ENCODE measurements at places on chromosomes 12 and 14.

DNA sequence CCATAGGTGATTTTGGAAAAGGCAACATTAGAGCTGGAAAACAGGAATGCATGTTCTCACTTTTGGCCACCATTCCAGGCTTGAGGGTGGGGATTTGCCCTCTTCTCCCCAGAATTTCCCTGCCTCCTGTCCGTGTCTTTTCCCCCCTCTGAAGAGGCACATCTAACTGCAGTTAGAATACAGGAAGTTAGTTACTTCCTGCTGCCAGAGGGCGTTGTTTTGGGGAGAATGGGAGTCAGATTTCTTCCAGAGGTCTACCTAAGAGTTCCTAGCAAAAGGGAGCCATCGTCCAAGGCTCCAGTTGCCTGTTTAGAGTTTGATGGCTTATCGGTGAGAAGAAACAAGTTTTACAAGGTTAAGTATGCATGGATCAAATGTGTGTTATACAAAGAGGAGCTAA is 112.8 kb upstream of the IGF1 start:
- no peak for DNase-seq

DNA sequence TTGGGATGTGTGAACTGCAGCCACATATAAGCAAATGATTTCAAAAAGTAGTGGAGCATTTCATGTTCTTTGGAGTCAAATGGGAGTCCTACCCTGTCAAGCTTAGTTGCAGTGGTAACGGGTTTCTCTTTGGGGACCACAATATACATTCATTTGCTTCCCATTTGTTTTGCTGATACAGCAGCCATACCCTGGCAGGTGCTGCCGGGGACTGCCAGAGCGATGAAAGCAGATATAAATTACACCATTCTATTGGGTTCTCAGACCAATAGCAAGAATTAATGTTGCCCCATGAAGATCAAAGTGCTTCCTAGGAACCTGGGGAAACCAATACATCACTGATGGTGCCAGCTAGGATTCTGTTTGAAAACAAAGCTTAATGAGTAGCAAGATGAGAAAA is 1621.5 kb upstream of the FLRT2 start:
- DNase-seq = no peak

DNA sequence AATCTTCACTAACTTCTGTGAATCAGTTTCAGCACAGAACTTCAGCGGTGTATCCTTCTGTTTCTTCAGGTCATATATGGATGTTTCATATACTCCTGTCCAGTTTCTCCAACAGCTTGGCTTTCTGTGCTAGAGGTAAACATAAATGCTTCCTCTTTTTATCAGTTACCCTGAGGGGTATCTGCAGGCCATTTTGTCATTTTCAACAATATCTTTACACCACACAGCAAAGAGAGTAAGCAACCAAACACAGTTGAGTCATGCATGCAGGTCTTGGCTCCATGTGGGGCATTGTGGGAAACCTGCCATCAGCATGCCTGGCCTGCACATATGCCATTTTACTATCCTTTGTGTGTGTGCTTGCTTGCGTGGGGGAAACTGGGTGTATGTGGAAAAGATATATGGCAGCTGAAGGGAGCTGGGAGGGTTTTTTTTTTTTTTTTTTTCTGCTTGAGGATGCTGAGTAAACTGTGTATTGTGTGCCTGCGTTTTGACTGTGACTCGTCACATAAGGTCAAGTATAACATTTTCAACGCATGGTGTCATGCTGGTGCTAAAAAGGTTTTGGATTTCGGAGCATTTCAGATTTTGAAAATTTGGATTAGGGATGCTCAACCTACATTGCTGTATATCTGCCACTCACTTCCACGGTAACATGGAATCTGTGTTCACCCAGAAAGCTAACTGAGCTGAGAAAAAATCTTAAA is 56.1 kb upstream of the YARS2 start:
- no peak for DNase-seq

- no peak for DNase-seq
Measured at GRCh38 chr12:19596434-19597166, 157.3 kb downstream of the AEBP2 start.

DNA sequence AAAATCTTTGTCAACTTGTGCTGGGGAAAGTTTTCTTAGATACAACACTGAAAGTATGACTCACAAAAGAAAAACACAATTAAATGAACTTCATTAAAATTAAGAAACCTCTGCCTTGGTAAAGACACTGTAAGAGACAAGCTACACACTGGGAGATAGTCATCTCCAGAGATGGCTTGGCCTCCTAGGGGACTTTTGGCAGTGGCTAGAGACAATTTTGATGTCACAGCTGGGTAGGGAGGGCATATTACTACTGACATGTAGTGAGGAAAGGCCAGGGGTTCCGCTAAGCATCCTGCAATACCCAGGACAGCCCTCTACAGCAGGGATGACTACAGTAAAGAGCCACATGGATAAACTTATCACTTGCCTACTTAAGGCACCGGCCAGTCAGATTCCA is 8.7 kb upstream of the RNASE4 start:
- no peak for DNase-seq

DNA sequence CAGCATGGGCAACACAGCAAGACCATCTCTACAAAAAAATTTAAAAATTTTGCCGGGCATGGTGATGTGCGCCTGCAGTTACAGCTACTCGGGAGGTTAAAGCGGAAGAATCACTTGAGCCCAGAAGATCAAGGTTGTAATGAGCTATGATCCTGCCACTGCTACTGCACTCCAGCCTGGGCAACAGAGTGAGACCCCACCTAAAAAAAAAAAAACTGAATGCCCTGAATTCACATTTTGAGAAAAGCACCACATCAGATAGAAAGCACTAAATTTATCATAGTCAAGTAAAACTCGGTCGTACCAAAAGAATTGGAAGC is 24.1 kb upstream of the AP4S1 start:
- no peak for DNase-seq

- DNase-seq = no peak
Measured at GRCh38 chr14:37417833-37418232, 177.2 kb downstream of the FOXA1 start.

DNA sequence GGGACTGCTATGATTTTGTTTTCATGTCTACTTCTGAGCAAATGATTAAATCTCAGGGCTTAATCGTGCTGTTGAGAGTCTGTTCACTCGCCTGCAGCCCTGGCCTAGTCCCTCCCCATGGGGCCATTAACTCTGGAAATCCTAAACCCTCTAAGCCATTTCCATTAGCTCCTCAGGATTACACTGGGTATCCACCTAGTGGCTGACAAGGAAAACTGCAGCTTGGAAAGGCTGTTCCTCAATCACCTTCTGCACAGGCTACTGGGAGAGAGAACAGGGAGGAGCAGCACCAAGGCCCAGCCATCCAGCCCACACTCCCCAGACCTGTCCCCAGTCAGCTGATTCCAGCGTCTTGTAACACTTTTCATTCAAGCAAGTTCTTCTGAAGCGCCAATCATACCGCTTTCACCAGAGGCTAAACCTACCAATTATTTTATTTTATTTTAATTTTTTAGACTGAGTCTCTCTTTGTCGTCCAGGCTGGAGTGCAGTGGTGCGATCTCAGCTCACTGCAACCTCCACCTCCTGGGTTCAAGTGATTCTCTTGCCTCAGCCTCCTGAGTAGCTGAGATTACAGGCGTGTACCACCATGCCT is 48.7 kb downstream of the NEUROD4 start:
- peak; percentile 35 for DNase-seq

DNA sequence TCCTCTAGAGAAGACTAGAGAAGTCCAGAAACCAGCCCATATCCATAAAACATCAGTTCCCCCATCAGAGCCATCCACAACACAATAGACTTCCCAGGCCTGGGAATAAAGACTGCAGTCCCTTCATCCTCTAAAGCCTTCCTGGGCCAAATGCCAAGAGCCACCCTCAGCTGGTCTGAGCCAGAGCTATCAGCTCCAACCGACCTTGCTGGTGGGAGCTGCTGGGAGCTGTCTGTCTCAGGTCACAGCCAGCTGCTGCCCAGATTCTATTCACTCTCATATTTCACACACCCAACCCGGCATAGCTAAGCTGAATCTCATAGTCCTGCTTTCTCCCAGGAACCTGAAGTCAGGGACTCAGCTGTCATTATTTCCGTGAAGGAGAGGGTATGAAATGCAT is 10.9 kb upstream of the TFCP2 start:
- DNase-seq = no peak

DNA sequence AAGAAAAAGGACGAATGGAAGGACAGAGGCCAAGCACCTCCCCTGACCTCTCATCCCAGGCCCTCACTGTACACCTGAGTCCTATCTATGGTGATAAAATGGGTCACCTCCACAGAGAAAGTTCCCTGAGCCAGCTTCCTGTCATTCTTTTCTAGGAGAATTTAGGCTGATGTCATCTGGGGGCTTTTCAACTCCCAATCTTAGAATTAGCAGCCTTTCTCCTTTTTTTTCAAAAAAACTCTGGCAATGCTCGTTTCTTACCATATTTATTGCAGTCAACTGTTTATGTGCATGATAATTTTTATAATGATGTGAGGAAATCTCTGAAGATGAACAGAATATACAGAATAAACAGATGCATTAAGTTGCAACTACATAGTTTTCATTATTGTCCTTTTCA is 177.6 kb downstream of the SNAPC1 start:
- DNase-seq = no peak

DNA sequence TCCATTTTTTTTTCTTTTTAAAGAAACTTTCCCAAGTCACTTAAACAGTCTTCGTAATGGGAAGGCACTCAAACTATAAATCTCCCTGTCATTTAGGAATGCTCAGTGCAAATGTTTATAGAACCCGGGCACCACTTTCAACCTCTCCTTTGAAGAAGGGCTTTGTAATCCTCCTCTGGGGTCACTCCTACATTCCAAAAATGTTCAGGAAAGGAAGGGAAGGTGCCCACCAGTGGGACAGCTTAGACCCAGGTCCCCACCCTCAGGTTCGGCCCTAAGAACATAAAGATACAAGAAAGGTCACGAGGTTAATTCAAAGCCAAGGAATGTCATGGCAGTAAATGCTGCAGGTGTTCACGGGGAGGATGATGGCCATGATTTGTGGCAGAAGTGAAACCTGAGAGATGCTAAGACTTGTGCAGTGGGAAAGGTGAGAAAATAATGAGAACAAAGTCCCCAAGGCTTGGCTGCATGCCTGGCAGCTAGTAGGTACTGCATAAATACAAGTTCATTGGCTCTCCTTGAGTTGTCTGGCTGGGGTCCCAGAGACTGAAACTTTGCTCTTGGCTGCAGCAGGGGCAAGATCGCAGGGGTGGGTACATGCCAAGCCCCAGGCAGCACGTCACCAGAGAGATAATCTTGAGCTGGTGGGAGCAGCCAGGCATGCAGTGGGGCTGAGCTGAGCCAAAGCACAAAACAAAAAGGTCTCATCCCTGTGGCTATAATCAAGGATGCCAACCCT is 21.1 kb downstream of the KRT18 start:
- no peak for DNase-seq

GRCh38 chr14:91332171-91332985 is 85.2 kb downstream of the CCDC88C start:
- no peak for DNase-seq

- no peak for DNase-seq
Measured at GRCh38 chr14:68165274-68165843, 345.8 kb downstream of the RAD51B start.

DNA sequence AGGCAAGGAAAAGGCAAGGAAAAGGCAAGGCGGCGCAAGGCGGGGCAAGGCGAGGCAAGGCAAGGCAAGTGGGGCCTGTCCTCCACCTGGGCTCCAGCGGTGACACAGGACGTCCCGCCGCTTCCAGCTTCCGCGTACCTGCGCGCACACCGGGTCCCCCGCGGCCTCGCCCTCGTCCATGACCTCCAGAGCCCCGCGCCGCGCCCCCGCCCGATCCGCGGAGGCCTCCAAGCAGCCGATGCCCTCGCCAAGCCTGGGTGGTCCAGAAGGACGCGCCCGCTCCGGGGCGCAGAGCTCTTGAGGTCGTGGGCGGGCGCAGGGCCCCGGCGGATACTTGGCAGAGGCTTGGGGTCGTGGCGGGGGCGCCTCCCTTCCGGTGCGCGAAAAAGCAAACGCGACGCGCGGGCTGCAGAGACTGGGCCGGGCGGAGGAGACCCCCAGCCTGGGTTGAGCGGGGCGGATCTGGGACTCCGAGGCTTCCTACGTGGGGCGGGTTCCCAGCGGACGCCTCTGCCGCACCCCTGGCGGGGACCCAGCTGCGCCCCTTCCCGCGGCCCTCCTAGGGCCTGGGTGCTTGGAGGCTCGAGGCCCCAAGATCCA is 60.8 kb upstream of the EIF5 start:
- no peak for DNase-seq
